ENCODE measurements at places on chromosomes 7 and 10.

GRCh38 chr10:61024856-61025201, 80.8 kb upstream of the RHOBTB1 start:
- no peak for DNase-seq

GRCh38 chr10:14362104-14362503, 31.4 kb upstream of the FRMD4A start:
- DNase-seq, result no peak

GRCh38 chr10:118501637-118502440, 93.6 kb downstream of the PRLHR start:
- no peak for DNase-seq

GRCh38 chr10:77686096-77686495, 48.5 kb upstream of the KCNMA1 start:
- DNase-seq, result no peak

DNA sequence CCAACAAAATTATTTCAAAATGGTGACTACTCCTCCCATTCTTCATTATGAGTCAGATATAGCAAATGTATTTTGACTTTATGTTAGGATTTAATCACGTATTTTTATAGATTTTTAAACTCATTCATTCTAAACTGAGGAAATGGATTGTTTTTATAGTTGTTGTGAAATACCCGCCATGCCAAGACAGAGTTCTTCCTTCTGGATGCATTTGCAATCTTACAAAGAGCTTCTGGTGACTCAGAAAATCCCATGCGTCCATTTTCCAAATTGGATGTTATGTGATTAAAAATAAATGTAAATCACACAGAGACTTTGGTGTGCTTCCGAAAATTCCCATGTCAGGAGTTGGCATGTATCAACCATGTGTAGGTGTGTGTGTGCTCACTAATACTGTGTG, 179.3 kb downstream of the TRIL start:
- DNase-seq, result no peak

GRCh38 chr10:78408671-78409472, 375.2 kb downstream of the RPS24 start:
- no peak for DNase-seq
